ENCODE measurements at places on chromosomes 16 and 17.

- no peak overlapping the region for H3K27ac ChIP-seq
- H3K4me1 ChIP-seq, result no peaks in the 10 kb centered on the region
- DNase-seq, result no peak
- no peaks in the 10 kb centered on the region for H3K27me3 ChIP-seq
Measured at GRCh38 chr16:626787-627453, 3.9 kb upstream of the WFIKKN1 start.

GRCh38 chr16:46746821-46747776, 1.0 kb downstream of the MYLK3 start:
- H3K27ac ChIP-seq, result no peak overlapping the region
- H3K4me3 ChIP-seq, result no peak overlapping the region
- no peaks in the 10 kb centered on the region for H3K36me3 ChIP-seq
- DNase-seq, result no peak
- H3K27me3 ChIP-seq, result no peaks in the 10 kb centered on the region

- no peak for DNase-seq
- H3K27ac ChIP-seq, result peak overlapping the region; percentile 78
- H3K4me3 ChIP-seq, result peak overlapping the region; percentile 89
- H3K4me1 ChIP-seq, result peaks cover 11% of the 10 kb centered on the region
- H3K27me3 ChIP-seq, result no peaks in the 10 kb centered on the region
Measured at GRCh38 chr17:30379903-30380381, 1.2 kb downstream of the CPD start.

GRCh38 chr17:13297183-13297582, 279.4 kb upstream of the ELAC2 start:
- H3K27ac ChIP-seq, result no peak overlapping the region
- H3K4me3 ChIP-seq, result no peak overlapping the region
- H3K4me1 ChIP-seq, result no peaks in the 10 kb centered on the region
- no peak for DNase-seq
- H3K36me3 ChIP-seq, result no peaks in the 10 kb centered on the region

GRCh38 chr16:54930005-54930868, at the start of gene IRX5:
Gene IRX5 (plus strand): TSS chr16:54930865. CDS start chr16:54931199, 334 bp downstream.
- peak within 1 kb of the TSS; percentile 91 for H3K27ac ChIP-seq
- no peaks in the 10 kb centered on the region for H3K36me3 ChIP-seq
- H3K27me3 ChIP-seq, result no peaks in the 10 kb centered on the region
- peaks cover 7% of the 10 kb centered on the region for H3K4me1 ChIP-seq
- peak; percentile 71 for DNase-seq

DNA sequence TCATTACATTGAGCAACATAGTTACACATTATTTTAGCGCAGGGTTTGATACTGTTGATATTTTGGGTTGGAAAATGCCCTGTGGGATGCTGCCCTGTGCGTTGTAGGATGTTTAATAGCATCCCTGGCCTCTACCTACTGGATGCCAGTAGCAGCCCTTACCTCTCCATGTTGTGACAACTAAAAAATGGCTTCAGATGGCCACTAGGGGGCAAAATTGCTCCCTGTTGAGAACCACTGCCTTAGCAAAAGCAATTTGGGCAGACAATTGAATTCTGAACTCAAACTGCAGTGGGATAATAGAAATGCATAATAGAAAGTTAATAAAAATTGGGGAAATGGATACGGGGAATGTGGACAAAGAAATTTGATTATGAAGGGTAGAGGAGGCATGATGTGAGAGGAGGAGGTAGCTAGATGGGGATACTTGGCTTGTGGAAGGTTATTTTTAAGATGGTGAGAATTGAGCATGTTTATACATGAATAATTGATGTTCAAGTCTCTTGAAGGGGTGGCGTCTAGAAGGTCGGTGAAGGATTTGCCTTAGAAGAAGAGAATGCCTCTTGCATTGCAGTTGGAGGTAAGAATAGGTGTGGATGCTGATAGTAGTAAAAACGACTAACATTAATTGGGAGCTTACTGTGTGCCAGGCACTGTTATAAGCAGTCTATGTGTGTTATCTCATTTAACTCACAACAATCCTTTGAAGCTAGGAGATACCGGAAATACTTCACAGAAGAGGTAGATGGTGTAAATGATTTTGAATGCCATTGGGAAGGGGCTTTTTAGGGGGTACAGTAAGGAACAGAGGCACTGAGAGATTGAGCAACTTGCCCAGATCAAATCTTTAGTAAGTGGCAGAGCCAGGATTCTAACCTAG, 19.0 kb downstream of the HEATR9 start:
- H3K27ac ChIP-seq, result no peak overlapping the region
- no peak overlapping the region for H3K4me3 ChIP-seq
- no peaks in the 10 kb centered on the region for H3K4me1 ChIP-seq
- DNase-seq, result no peak
- H3K27me3 ChIP-seq, result no peaks in the 10 kb centered on the region
